ENCODE measurements at places on chromosomes 6 and 20. TPM values are rescaled to one million over a fixed set of nuclear protein-coding genes. Genes with fewer than 3 reads are reported as not detected.

The DDR1 gene
- total RNA-seq, result 219 TPM

The KIF25 gene
- 0.86 TPM for total RNA-seq

The FOXA2 gene
- total RNA-seq, result not detected

The C6orf15 gene
- total RNA-seq, result 17.8 TPM

The ADGRB3 gene
- total RNA-seq, result 0.30 TPM

The FHL5 gene
- total RNA-seq, result 4.6 TPM

The ZSCAN31 gene
- total RNA-seq, result 3.9 TPM

The FAM217A gene
- total RNA-seq, result not detected

The PROCR gene
- 32.1 TPM for total RNA-seq

GRCh38 chr6:43779852-43780236 is 9.8 kb downstream of the VEGFA start:
- DNase-seq, result no peak

- DNase-seq, result no peak
Observed at GRCh38 chr20:54227751-54228150, 19.9 kb downstream of the PFDN4 start.

GRCh38 chr6:43995137-43995536 is 132.1 kb downstream of the MRPL14 start:
- no peak for DNase-seq

GRCh38 chr20:19886661-19887288 is 128.7 kb downstream of the RIN2 start:
- no peak for DNase-seq

DNA sequence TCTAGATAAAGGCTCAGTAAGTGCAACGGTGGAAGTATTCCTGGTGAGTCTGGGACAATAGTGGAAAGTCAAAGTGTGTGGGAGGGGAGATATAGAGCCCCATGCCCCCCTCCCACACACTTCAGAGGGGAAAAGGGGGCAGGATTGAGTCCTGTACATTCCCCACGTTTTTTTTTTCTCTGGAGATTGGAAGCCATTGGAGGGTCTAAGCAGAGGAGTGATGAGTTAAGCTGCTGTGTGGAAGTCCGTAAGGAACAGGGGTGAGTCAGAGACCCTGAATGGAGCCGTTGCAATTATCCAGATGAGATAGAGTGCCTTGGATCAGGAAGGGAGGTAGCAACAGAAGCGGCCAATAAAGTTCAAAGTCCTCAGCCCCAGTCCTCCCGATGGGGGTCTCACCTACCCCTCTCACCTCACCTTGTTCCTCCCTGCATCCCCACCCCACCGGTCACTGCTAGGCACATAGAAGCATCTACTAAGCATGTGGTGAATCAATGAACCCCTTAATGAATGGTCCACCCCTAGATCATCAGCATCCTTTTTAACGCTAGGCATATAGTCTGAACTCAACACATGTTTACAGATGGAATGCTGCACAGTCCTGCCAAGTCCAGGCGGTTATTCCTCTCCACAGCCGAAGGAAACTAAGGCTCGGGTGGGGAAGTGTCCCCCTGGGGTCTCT is 662 bp upstream of the SLC9A8 start:
- no peak for DNase-seq

DNA sequence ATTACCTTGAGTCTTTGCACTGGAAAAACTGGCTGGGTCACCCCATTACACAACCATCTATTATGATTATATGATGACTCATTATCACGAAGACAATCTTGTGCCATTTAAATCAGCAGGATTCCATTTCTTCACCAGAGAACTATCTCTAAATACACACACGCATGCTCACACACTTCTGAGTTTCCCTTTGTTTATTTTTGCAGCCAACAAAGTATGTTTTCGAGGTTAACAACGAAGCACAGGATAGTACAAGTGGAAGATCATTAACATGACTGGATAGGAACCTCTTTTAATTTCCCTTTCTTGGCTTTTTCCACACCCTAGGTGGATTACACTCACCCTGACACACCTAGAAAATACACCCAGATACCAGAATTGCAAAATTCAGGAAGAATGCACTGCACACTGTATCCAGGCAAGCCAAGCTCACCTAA is 18.9 kb downstream of the PERP start:
- no peak for DNase-seq

DNA sequence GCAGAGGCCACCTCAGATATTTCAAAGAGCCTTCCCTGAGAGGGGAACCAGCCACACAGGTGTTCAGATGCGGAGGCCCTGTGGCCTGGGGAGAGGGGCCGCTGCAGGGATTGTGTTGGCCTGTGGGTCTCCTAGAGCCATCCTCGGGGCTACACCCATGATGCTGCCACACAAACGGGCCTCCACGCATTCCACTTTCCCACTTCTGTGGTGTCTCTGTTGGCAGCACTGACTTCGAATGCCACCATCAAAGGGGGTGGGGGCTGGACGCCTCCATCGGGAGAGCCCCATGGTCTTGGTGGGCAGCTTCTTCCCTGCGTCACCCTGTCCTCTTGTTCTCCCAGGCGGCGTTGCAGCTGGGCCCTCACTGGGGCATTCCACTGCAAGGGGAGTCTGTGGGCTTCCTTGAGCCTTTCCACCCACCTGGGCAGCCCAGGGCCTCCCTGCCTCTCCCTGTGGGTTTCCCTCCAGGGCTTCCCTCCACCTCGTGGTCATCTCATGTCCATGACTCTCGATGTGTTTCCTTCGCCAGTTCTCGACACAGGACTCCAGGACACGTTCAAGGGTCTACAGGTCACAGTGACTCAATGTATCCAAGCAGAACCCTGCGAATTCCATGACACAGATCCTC is 145.5 kb downstream of the ERMARD start:
- no peak for DNase-seq

GRCh38 chr6:106534564-106534982 is 94.7 kb downstream of the RTN4IP1 start:
- no peak for DNase-seq

- DNase-seq, result no peak
Observed at GRCh38 chr6:143675946-143676345, 1.8 kb upstream of the PHACTR2 start.

GRCh38 chr20:14685183-14685582 is 347.8 kb upstream of the FLRT3 start:
- no peak for DNase-seq

DNA sequence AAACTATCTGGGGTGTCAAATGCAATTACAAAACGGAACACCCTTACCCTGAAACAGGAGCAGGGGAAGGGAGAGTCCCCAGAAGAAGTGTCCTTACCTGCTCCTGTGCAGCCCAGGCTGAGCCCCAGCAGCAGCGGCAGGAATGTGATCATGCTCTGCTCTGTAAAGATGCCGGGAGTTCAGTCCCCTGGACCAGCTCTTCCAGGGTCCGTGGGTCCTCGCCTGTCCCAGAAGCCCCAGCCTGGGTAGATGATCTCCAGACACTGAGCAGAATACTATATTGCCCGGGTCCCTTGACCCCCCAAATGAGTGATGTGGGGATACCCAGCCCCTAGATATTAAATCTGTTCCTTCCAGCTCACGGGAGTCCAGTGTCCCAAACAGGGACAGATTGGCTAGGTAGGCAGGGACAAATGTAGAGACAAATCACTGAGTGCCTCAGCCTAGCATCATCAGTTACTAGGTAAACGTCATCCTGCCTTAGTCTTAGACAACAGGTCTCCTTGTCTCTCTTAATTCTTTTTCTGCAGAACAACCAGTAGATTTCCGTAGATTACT is at the start of gene HLA-DMB:
Gene HLA-DMB (minus strand): TSS at position 373 of the 558 bp plus-strand sequence. CDS start 221 bp downstream, at position 152.
- DNase-seq, result peak; percentile 81

- no peak for DNase-seq
Observed at GRCh38 chr6:21986703-21987102, 310.1 kb downstream of the PRL start.

GRCh38 chr6:119533603-119534279 is 184.2 kb upstream of the MAN1A1 start:
- no peak for DNase-seq

- DNase-seq, result no peak
Observed at GRCh38 chr6:127737768-127738167, 160.8 kb downstream of the C6orf58 start.

DNA sequence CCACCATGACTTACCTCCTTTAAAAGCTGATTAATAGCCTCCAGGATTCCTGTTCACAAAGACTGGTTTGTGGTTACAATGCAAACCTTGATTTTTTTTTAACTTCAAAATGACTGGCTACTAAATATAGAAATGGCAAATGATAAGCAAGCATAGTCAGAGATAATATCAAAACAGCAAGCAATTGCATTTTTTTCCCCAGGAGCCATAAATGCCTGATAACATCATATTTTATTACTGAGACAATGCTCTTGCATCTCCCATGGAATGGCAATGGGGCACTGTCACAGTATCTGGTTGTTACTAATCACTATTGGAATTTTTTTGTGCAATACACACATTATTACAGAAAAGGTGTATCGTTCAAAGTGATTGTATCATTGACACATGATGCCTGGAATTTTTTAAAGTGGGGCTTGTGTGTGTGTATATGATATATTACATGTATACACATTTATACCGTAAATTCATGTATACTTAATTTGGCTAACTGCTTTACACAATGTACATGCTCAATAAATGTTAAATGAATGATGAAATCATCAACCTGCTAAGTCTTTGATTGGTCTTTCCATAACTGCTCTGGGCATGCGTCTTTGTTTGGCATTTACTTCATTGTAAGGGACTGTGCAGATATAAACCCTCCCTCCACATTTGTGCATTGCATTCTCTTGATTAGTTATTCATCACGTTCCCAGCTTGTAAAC is 980 bp upstream of the SALL4 start:
- no peak for DNase-seq

DNA sequence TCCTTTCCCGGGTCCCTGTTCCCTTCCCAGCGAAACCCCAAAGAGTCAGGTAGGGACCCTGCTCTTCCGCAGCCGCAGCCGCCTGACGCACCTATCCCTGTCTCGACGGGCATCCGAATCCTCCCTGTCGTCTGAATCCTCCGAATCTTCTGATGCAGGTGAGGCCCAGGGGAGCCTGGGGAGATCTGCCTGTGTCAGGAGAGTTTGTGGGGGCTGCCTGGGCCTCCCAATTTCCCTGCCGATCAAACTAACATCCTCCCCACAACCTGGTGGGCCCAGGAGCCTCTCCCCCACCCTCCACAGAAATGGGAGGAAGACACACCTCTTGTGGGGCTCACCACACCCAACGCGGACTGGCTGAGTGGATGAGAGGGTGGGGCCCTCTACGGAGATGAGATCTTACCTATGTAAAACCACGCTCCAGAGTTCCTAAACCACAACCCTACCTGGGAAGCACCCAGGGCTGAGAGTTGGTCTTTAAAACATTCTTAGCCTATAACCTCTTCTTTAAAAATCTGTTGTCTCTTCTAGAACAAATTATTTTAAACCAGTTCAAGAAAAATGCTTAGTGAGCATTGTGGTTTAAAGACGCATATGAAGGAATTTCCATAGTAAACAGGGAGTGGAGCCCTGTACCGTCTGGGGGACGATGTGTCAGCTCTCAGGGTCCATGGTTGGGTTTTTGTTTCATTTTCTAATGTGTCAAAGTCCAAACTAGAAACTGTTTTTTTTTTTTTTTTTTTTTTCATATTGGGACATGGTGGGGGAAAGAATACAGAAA is 1.7 kb downstream of the CDC25B start:
- DNase-seq, result no peak

DNA sequence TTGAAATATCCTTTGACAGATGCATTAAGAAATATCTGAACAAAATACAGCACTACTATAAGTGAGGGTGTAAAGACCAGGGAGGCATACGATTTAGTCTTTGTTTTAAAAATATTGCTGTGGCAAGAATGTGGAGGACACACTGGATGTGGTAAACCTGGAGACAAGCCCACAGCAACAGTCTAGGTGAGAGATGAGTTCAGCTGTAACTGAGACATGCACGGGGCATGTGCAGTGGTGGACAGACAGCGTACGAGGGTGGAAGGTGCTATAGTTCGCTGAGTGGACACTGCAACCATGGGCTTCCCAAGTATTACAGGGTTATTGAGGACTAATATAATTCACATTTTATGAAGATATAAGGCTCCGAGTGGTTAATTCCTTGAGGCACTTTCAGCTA is 1.8 kb downstream of the NANP start:
- DNase-seq, result no peak

GRCh38 chr6:167896648-167897047 is 69.9 kb downstream of the AFDN start:
- no peak for DNase-seq

DNA sequence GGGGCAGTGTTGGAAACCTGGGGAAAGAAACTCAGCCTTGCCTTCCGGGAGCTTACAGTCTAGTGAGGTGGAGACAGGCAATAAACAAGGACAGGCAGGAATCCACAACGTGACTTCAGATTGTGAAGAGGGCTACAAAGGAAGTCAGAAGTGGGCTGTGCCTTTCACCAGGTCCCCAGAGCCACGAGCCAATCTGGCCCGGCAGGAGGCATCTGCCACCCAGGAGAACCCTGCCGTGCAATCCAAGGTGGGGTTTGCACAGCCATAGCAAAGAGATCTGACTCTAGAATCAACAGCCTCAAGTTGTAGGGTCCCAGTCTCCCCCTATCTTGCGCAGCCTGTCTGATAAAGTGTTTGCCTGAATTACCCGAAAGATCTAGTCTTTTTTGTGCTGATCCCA is 5.5 kb downstream of the SLC32A1 start:
- no peak for DNase-seq

GRCh38 chr6:43768983-43769525 is 957 bp upstream of the VEGFA start:
- no peak for DNase-seq

DNA sequence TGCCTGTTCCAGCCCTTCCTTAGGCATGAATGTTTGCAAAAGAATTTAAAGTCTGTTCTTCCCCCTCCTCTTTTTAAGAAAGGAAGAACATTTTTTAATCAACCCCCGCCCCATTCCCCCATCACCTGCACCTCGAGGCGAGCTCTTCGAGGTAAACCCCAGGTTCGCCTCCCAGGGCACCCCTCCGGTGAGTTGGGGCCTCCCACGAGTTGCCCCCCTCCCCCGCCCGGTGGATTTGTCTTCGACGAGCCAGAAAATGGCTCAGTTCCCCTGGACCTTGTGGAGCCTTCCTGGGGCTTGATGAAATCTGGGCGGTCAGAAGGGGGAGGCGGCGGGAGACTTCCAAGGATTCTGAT is 256 bp upstream of the OVOL2 start:
- no peak for DNase-seq

DNA sequence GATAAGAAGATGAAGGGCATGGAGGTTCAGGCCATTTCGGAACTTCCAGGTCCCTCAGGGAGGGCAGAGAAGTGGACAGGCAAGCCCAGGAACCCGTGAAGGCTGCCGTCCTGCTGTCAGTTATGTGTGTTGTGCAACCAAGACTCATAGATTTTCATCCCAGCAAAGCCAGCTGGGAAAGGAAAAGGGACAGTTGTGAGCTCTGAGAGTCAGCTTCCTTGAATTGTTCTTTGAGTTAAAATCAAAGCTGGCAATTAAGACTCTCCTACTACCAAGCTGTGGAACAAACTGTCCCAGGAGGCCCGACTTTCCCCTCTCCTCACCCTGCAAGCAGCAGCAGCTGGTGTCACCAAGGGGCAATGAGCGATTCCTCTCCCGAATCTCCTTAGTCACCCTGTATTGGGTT is 46.3 kb upstream of the IYD start:
- DNase-seq, result no peak
